ENCODE measurements at places on chromosomes 2 and 18. TPM values are rescaled to one million over a fixed set of nuclear protein-coding genes. Genes with fewer than 3 reads are reported as not detected.

AP1S3 gene
- polyA plus RNA-seq: 12.5 TPM

DNA sequence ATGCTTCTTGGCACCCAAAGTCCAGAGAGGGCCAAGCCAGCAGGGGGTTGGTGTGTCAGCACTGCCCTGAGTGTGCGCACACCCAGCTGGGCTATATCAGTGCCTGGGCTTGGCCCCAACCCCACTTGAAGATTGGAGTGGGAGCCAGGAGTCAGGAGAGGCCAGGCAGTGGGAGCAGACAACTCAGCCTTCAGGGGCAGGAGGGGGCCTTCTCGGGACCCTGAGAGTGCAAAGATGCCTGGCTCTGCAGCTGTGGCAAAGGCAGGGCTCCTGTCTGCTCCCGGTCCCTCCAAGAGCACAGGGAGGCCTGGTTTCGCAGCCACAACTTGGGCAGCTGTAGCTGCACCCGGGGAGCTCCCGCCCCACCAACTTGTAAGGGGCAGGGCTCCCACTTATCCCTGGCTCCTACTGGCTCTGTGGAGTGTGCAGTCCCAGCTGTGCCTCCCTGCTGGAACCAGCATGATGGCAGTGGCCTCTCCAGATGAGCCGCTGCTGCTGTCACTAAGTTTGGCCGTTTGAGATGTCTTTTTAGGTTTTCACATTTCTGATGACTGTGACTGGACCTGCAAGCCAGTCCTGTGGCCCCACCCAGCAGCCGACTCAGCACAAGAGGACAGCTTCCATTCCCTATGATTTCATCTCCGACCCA is 148.8 kb upstream of the HS6ST1 start:
- DNase-seq: no peak

NEB gene
- 8.4 TPM for polyA plus RNA-seq

DNA sequence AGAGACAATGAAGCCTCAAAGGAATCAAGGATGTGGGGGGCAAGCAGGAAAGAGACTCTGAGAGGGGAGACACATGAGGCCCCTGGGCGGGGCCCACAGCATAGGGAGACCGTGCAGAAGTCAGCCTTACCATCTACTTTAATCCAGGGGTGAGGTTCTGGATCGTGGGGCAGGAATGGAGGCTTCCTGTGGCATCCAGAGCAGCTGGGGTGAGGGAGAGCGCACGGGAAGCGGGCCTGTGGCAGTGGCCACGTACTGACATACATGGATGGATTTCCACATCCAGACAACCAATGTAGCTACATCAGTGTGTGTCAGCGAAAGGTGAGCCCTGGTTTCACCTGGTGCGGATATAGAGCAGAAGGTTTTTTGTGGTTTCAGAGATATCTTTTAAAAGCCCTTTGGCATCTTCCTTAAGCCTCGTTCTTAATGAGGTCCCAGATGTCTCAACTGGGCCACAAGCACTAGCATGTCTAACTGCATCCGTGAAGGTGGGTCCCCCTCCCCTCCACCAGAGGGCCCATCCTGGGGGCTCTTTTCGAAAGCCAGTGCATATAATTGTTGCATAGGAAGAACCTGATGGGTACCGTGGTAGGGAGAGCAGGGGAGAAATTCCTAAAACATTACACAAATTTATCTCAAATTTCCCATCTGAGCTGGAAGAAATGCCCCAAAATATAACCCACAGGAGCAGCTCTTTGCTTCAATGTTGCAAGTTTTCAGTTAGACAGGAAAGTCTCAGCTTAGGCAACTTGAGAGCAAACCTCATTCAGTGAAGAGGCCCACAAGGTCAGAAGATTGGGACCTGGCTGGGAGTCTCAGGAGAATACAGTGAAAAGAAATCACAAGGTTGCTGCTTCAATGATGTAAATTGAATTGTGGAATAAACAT is 90.9 kb downstream of the SP3 start:
- DNase-seq: no peak
